ENCODE measurements at places on chromosomes 11 and 22. TPM values are rescaled to one million over a fixed set of nuclear protein-coding genes. Genes with fewer than 3 reads are reported as not detected.

The CD3E gene
- total RNA-seq: 4.3 TPM

The CST6 gene
- total RNA-seq: not detected

The RIC3 gene
- total RNA-seq: 2.0 TPM

The BTG4 gene
- total RNA-seq: not detected

The KCNJ1 gene
- total RNA-seq: not detected

The OR8A1 gene
- total RNA-seq: not detected

The SLC6A5 gene
- not detected for total RNA-seq

The ZNF280A gene
- not detected for total RNA-seq

The HBB gene
- total RNA-seq: 3.0 TPM

The LIF gene
- total RNA-seq: 12.5 TPM

The MOGAT2 gene
- 211 TPM for total RNA-seq

The OR51G1 gene
- not detected for total RNA-seq

GRCh38 chr11:567011-567628 lies 6.3 kb downstream of the RASSF7 start:
- no peaks in the 10 kb centered on the region for H3K27me3 ChIP-seq
- peak overlapping the region; percentile 63 for H3K4me3 ChIP-seq
- no peaks in the 10 kb centered on the region for H3K36me3 ChIP-seq
- peak overlapping the region; percentile 86 for H3K27ac ChIP-seq
- H3K4me1 ChIP-seq: peaks cover 5% of the 10 kb centered on the region

DNA sequence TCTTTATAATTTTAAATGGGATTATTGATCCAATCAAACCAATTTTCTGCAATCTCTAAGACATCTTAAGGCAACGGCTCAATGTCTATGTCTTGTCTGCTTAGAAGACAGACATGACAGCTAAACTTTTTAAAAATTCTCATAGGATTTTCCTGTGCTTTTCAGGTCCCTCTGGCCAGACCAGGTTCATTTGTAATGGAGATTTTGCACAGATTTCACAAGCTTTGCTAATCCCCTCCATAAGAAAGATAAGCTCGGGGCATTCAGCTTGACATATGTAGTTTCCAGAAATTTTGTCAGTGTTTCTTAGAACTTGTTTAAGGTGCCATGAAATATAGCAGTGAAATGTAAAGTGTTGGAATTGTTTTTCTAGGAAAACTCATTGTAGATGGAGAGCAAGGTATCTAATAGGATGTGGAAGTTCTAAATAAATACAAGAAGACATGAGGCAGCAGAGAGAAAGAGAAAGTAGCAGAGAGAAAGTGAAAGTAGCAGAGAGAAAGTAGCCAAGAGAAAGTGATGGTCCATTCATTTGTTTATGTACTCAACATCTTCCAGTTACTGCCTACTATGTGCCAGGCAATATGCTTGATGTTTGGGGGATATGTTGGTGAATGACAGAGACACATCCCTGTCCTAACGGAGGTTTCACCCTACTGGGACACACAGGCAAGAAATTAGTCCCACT lies 219.1 kb upstream of the ARHGAP42 start:
- no peaks in the 10 kb centered on the region for H3K36me3 ChIP-seq
- H3K27ac ChIP-seq: no peak overlapping the region
- no peak for DNase-seq
- H3K4me1 ChIP-seq: no peaks in the 10 kb centered on the region
- no peak overlapping the region for H3K4me3 ChIP-seq

DNA sequence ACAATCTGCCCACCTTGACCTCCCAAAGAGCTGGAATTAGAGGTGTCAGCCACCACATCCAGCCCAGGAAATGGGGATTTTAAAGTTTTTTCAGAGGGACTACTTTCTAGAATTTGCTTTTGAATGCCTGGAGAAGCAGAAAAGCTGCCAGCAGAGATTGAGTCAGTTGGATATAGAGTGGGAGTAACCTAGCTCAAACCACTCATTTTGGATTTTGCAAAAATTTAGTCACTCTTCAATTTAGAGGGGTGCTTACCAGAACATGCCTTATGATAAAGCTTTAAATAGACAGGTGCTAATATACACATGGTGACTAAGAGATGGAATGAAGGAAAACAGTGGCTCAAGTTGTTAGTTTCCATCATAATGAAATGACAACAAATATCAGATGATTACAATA lies 26.5 kb upstream of the PSMA1 start:
- no peaks in the 10 kb centered on the region for H3K36me3 ChIP-seq
- DNase-seq: no peak
- no peaks in the 10 kb centered on the region for H3K27me3 ChIP-seq

GRCh38 chr11:1534682-1535081 lies 37.4 kb downstream of the DUSP8 start:
- H3K36me3 ChIP-seq: no peaks in the 10 kb centered on the region
- H3K27me3 ChIP-seq: no peaks in the 10 kb centered on the region
- no peak overlapping the region for H3K27ac ChIP-seq
- DNase-seq: no peak
- no peak overlapping the region for H3K4me3 ChIP-seq

- DNase-seq: no peak
- no peak overlapping the region for H3K27ac ChIP-seq
- no peak overlapping the region for H3K4me3 ChIP-seq
- H3K36me3 ChIP-seq: no peaks in the 10 kb centered on the region
Observed at GRCh38 chr11:44615041-44615755, 49.7 kb downstream of the CD82 start.

- H3K4me3 ChIP-seq: no peak overlapping the region
- H3K27ac ChIP-seq: no peak overlapping the region
- no peaks in the 10 kb centered on the region for H3K4me1 ChIP-seq
- H3K27me3 ChIP-seq: no peaks in the 10 kb centered on the region
- DNase-seq: no peak
- no peaks in the 10 kb centered on the region for H3K36me3 ChIP-seq
Observed at GRCh38 chr11:24246715-24247114, 250.1 kb upstream of the LUZP2 start.

GRCh38 chr22:33110562-33111163 lies 52.5 kb upstream of the SYN3 start:
- no peaks in the 10 kb centered on the region for H3K36me3 ChIP-seq
- H3K4me3 ChIP-seq: no peak overlapping the region
- no peak for DNase-seq
- H3K27me3 ChIP-seq: no peaks in the 10 kb centered on the region
- H3K4me1 ChIP-seq: no peaks in the 10 kb centered on the region

- no peaks in the 10 kb centered on the region for H3K4me1 ChIP-seq
- no peaks in the 10 kb centered on the region for H3K36me3 ChIP-seq
- no peak for DNase-seq
- no peaks in the 10 kb centered on the region for H3K27me3 ChIP-seq
Observed at GRCh38 chr22:42249831-42250230, 20.6 kb downstream of the TCF20 start.

- no peak overlapping the region for H3K4me3 ChIP-seq
- no peaks in the 10 kb centered on the region for H3K27me3 ChIP-seq
- H3K4me1 ChIP-seq: no peaks in the 10 kb centered on the region
- no peak overlapping the region for H3K27ac ChIP-seq
- DNase-seq: no peak
Observed at GRCh38 chr11:26522912-26523610, 49.0 kb downstream of the MUC15 start.

DNA sequence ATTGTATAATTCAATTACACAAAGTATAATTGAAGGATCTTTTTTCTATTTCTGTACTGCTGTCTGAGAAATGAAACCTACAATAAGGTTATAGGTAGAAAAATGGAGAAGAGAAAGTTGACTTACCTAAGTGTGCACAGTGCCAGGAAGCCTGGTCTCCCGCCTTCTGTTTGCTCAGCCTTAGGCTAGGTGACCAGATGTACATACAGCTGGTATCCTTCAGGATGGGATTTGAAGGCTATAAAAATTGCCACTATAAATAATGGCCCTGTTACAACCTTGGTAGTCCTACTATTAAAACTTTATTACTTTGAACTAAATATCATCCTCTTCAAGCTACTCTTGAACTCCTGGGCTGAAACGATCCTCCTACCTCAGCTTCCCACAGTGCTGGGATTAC lies 19.7 kb downstream of the OR51E2 start:
- no peak overlapping the region for H3K27ac ChIP-seq
- no peaks in the 10 kb centered on the region for H3K36me3 ChIP-seq
- no peak overlapping the region for H3K4me3 ChIP-seq
- no peaks in the 10 kb centered on the region for H3K4me1 ChIP-seq

DNA sequence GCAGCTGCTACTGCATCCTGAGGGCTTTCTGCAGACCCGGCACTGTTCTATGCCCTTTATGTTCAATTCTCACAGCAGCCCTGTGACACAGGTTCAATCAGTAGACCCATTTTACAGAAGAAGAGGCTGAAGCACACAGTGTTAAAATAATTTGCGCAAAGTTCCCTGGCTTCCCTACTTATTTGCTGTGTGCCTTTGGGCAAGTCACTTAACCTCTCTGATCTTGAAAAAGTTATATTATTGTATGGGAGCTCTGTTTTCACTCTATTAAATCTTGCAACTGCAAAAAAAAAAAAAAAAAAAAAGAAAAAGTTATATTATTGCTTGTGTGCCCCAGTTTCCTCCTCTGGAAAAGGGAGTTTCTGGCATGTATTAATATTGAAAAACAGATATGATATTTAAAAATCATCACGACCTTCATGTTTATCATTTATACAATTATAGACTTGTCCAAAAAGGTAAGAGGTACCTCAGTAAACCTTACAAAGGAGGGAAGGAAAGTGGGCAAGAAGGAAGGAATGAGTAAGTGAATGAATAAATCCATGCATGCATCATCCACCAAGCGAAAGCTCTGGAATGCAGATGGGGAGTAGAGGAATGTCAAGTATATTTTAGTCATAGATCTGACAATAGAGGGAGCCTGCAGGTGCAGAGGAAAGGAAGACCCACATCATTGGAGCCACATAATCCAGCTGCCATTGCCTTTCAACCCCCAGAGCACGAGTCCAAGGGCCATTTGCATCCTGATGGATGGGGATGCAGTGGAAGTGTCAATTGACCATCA lies 21.2 kb upstream of the ISX start:
- no peak overlapping the region for H3K4me3 ChIP-seq
- H3K27me3 ChIP-seq: no peaks in the 10 kb centered on the region
- DNase-seq: no peak
- no peaks in the 10 kb centered on the region for H3K4me1 ChIP-seq

DNA sequence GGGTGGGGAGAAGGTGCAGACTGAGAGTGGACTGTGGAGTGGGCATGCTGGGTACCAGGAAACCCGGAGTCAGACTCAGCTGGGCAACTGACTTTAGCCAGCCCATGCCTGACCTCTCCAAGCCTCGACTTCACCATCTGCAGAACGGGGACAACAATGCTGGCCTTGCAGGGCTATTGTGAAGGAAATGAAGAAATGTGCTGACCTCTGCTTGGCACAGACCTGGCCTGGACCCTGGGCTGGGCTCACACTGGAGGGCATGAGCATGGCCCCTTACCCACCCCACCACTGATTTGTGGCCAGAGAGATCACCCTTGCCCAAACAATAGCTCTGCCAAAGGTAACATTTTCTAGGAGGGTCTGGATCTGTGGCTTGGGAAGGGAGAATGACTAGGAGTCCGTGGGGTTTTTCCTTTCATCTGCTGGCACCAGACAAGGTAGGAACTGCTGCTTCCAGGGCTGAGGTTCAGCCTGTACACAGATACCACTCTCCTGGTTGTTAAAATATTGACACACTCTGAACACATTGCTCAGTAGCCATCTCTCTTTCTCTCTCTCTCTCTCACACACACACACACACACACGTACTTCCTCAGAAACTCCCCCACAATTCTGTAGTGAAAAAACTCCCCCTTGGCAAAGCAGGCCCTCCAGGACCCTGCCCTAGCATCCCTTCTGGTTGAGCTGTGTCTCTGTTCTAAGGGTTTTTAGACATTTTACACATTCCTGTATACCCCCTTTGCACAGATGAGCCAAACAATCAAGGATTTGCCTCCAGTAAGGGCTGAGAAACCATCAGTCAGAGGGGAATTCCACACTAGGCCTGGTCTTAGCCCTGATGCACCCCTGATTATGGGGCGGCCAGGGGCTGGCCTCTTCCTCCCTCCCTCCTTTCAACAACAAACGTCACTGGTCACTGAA lies 1.0 kb downstream of the MOGAT2 start:
- peak overlapping the region; percentile 21 for H3K4me3 ChIP-seq
- peak overlapping the region; percentile 93 for H3K27ac ChIP-seq
- no peaks in the 10 kb centered on the region for H3K27me3 ChIP-seq
- H3K4me1 ChIP-seq: peaks cover 21% of the 10 kb centered on the region

DNA sequence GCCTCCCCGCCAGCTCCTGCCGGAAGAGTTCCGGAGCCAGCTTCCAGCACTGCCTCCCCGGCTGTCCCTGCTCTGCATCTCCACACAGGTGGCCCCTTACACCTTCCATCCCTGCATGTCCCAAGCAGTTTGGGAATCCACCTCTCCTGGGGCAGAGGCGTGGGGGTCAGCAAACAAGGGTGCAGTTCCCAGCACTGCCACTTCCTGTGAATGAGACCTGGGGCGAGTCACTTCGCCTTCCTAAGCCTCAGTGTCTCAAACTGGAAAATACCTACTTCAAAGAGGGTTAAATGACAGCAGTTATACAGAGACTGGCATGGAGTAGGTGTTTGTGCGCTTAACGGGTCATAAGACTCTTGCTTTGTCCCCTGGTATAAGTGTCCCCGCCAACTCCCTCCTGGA lies 5.2 kb downstream of the CYTH4 start:
- no peak overlapping the region for H3K27ac ChIP-seq
- no peaks in the 10 kb centered on the region for H3K27me3 ChIP-seq

- no peaks in the 10 kb centered on the region for H3K27me3 ChIP-seq
- H3K27ac ChIP-seq: peak overlapping the region; percentile 11
- no peak overlapping the region for H3K4me3 ChIP-seq
Observed at GRCh38 chr22:35921777-35922176, 106.8 kb downstream of the RBFOX2 start.

GRCh38 chr11:18729426-18729825 lies 3.4 kb upstream of the IGSF22 start:
- no peaks in the 10 kb centered on the region for H3K36me3 ChIP-seq
- no peak overlapping the region for H3K27ac ChIP-seq
- no peaks in the 10 kb centered on the region for H3K4me1 ChIP-seq
- no peak overlapping the region for H3K4me3 ChIP-seq
- no peak for DNase-seq
- no peaks in the 10 kb centered on the region for H3K27me3 ChIP-seq

GRCh38 chr22:43377896-43378704 lies 33.7 kb upstream of the MPPED1 start:
- peak; percentile 34 for DNase-seq
- H3K36me3 ChIP-seq: no peaks in the 10 kb centered on the region
- H3K4me1 ChIP-seq: no peaks in the 10 kb centered on the region
- no peak overlapping the region for H3K27ac ChIP-seq
- no peaks in the 10 kb centered on the region for H3K27me3 ChIP-seq

DNA sequence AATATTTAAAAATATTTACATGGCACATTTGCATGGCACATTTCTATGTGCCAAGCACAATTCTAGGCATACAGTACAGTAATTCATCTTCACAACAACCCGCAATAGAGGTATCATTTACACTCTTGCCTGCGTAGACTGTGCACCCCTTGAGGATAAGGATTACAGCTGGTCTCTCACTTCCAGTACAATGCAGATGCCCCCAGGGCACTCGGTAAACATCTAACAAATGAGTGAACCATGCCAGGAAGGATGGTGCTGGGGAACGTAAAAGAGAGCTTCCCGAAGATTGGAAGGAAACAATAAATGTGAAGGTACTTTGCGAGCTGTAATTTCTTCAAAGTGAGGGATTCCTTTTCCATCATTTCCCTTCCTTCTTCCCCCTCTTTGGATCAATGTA lies 1.3 kb downstream of the PRPF19 start:
- no peak for DNase-seq
- peak overlapping the region; percentile 85 for H3K27ac ChIP-seq
- peak overlapping the region; percentile 71 for H3K4me3 ChIP-seq
- no peaks in the 10 kb centered on the region for H3K27me3 ChIP-seq
- H3K36me3 ChIP-seq: peaks cover 7% of the 10 kb centered on the region
- H3K4me1 ChIP-seq: no peaks in the 10 kb centered on the region

Data from colonic mucosa (tissue), 4 donors.